Metanephros (tissue), 2 donors: ENCODE measurements at places on chromosomes 12 and 14. TPM values are rescaled to one million over a fixed set of nuclear protein-coding genes. Genes with fewer than 3 reads are reported as not detected.

The DBX2 gene
- 0.12 TPM for total RNA-seq

The MYO1A gene
- 0.64 TPM for total RNA-seq

The SYNDIG1L gene
- total RNA-seq, result 0.06 TPM

The SPTB gene
- total RNA-seq, result 89.3 TPM

The TEP1 gene
- 14.9 TPM for total RNA-seq

The NXPH4 gene
- total RNA-seq, result 8.5 TPM

The C14orf93 gene
- total RNA-seq, result 16.8 TPM

The CCDC197 gene
- 0.23 TPM for total RNA-seq

The CEBPE gene
- total RNA-seq, result 1.1 TPM

The NKX2-1 gene
- not detected for total RNA-seq

The GPR132 gene
- total RNA-seq, result 2.3 TPM

The CCDC92 gene
- total RNA-seq, result 19.4 TPM

The CD4 gene
- 18.3 TPM for total RNA-seq

The CLEC6A gene
- total RNA-seq, result 0.12 TPM
